ENCODE measurements at places on chromosomes 4 and X. TPM values are rescaled to one million over a fixed set of nuclear protein-coding genes. Genes with fewer than 3 reads are reported as not detected.

PROM1 gene
- 22.5 TPM for polyA plus RNA-seq

AFM gene
- polyA plus RNA-seq = 10.4 TPM

EXOC1L gene
- polyA plus RNA-seq = not detected

PF4V1 gene
- polyA plus RNA-seq = 0.24 TPM

SPANXA2 gene
- not detected for polyA plus RNA-seq

NR3C2 gene
- polyA plus RNA-seq = 6.8 TPM

PRRG1 gene
- polyA plus RNA-seq = 6.6 TPM

GRCh38 chrX:130676861-130677260, 226.1 kb downstream of the ENOX2 start:
- DNase-seq = peak; percentile 26

DNA sequence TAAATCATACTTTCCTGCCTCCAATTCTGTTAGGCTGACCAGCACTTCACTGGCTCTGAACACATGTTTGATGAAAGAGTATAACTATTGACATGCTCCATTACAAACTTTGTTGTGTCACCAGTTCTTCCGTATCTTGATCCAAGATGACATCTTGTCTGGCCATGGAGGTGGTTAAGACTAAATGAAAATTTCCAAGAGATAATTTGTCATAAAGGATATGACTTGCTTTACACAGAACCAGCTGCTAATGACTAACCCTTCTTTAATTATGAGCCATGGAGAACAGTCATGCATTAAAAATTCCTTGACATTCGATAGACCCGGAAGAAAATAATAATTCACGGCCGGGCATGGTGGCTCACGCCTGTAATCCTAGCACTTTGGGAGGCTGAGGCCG, 17.7 kb upstream of the N4BP2 start:
- no peak for DNase-seq

- no peak for DNase-seq
Measured at GRCh38 chr4:117623326-117623725, 411.0 kb upstream of the NDST3 start.

DNA sequence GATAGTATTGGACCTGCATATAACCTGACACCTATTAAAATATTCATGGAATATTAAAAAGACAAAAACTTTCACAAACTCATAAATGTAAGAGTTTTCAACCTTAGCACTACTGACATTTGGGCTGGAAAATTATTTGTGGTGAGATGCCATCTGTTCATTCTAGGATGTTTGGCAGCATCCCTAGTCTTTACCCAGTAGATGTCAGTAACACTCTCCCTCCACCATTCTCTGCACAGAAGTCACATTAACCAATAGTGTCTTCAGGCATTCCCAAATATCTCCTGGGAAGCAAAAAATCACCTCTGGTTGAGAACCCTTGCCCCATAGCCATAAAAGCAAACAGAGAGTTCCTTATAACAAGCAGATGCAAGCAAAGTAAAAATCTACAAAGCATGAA, 41.4 kb upstream of the NDST4 start:
- no peak for DNase-seq

GRCh38 chrX:38570396-38570795, 9.1 kb downstream of the TSPAN7 start:
- no peak for DNase-seq

- no peak for DNase-seq
Measured at GRCh38 chr4:145827885-145828284, 110.7 kb downstream of the ZNF827 start.

DNA sequence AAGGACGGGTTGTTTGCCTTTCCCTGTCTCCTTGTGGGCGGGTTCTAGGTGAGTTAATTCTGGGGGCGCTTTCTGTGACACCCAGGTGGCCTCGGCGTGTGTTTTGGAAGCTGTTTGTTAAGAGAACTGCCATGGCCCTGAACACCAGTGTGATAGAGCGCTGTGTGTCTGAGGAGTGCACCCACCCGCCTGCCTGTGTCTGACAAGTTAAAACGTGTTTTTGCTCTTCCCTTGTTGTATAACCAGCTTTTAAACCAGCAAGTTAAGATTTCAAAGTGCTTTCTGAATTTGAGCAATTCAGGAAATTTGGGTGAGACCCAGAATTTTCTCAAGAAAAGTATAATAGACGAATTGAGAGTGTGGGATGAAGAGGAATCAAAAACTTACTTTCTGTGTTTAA, 55.2 kb upstream of the HGFAC start:
- no peak for DNase-seq

DNA sequence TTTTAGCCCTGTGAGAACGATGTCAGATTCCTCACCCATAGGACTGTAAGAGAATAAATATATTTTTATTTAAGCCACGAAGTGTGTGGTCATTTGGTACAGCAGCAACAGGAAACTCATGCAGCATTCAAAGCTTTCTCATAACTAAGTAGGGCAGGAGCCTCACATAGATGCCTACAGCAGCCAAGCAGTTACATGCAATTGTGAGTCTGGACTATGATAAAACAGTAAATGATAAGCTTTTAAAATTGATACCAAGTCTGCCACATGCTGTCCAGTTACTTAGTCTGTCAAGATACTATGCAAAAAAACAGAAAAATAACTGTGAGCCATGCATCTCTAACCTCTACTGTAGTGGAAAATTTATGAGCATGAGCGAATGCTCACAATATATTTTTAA, 359.6 kb downstream of the HS3ST1 start:
- no peak for DNase-seq

- DNase-seq = no peak
Measured at GRCh38 chr4:53551958-53552357, 39.3 kb downstream of the LNX1 start.

DNA sequence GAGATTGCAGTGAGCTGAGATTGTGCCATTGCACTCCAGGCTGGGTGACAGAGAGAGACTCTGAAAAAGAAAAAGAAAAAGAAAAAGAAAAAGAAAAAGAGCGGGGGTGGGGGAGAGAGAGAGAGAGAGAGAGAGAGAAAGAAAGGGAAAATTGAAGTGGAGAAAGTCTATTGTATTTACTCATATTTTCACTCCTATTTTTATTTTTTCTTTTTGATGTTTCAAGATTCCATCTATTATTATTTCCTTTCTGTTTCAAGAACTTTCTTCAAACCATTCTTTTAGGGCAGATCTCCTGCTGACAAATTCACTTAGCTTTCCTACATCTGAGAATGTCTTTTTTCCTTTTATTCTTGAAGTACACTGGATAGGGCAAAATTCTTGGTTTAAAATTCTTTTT, 57.5 kb upstream of the HDAC8 start:
- DNase-seq = no peak

DNA sequence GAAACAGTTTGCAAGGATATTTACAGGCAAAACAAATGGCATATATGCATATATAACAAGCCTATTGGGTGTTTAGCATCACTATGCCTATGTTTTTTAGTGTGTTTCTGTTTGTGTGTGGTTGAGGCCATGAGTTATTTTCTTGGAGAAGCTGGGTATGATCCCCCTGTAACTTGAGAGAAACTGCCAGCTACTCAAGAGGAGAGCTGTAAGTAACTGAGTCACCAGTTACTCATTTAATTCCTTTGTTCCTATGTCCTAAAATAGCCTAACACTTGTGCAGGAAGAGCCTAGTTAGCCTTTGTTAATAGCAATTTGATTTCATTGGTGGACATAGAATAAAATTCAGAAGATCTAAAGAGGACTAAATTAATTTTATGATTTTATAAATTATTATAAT, 79.1 kb downstream of the PWWP3B start:
- no peak for DNase-seq

- DNase-seq = no peak
Measured at GRCh38 chr4:151472711-151473110, 63.7 kb downstream of the FHIP1A start.

- DNase-seq = no peak
Measured at GRCh38 chr4:105547769-105548168, 4.7 kb upstream of the ARHGEF38 start.

DNA sequence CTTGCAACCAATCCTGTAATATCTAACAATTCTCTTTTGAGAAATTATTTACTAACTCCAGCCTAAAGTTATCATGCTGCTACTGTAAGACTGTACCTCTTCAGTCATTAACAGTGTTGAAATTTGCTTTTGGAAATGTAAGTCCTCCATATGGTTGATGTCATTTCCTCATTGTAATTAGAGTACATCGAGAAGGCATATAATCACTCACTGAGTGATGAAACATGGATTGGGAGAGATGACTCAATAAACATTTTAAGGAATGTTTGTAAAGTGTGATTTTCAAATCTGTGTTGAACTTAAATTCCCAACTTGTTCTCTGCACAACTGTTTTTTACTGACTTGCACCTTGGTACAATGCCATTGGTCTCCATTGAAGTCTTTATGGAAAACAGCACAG, 61.2 kb downstream of the HMGB2 start:
- DNase-seq = no peak

DNA sequence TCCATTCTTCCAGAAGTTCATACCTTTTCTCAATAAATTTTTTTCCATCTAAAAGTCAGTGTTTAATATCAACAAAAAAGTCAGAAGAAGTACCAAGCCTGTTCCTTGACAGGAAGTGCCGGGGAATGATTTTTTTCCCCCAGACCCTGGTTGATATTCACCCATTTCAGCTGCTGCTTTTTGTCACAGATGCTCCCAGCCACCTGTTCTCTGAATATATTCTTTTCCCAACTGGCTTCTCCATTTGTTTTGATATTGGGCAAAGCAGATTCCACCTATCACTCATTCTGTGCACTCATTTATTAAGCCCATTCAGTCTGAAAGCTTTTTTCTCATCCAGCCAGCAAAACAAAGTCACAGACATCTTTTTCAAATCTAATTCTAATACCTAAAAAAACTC, 139.9 kb downstream of the FRMPD4 start:
- DNase-seq = no peak

DNA sequence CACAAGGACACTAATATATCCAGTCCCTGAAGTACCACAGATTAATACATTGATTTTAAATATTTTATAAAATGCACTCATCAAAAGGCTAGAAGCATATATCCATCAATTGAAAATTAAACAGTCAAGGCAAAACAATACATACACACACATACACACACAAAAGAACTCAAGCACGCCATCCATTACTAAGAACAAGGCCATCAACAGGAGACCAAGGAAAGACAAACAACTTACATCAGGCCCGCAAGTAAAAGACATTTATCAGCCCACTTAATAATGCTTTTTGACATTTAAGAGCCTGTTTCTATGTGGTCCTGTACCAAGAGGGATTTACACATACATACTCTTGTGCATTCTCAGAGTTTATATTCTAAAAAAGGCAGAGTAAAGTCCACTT, 50.0 kb upstream of the ZNF827 start:
- DNase-seq = no peak

- no peak for DNase-seq
Measured at GRCh38 chr4:110216129-110216528, 17.7 kb upstream of the ELOVL6 start.

DNA sequence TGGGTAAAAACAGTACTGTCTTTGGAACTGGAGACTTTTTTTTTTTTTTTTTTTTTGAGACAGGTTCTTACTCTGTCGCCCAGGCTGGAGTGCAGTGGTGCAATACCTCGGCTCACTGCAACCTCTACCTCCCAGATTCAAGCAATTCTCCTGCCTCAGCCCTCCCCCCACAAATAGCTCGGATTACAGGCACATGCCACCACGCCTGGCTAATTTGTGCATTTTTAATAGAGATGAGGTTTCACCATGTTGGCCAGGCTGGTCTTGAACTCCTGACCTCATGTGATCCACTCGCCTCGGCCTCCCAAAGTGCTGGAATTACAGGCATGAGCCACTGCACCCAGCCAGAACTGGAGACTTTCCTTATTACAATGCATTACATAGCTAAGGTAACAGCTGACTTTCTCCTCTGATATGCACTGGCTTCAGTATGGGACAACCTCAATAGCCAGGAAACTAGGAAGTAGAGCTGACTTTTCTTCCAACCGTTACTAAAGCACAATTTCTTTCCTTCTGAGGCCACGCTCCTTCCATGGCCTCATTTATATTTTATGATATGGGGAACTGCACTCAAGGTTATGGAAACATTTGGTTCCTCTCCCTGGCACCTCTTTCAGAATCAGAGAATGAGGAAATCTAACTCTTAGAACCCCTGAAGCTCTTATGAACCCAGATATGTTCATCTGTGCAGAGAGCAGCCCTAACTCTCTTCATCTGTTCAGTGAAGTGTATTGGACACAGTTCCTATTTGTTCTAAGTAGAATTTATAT, 53.5 kb upstream of the FAM9B start:
- no peak for DNase-seq

Data from large intestine (tissue), 12 donors.